ENCODE measurements at places on chromosomes 3 and 15. TPM values are rescaled to one million over a fixed set of nuclear protein-coding genes. Genes with fewer than 3 reads are reported as not detected.

Gene EAF2
- total RNA-seq = 13.3 TPM

Gene SELENOK
- 43.2 TPM for total RNA-seq

Gene ZIC4
- not detected for total RNA-seq

Gene COMMD4
- 79.3 TPM for total RNA-seq

- no peak within 1 kb of the TSS for H3K27ac ChIP-seq
- DNase-seq = no peak
- no peaks in the 10 kb centered on the region for H3K36me3 ChIP-seq
- peaks cover 6% of the 10 kb centered on the region for H3K4me1 ChIP-seq
Observed at GRCh38 chr15:34754674-34755418, at the start of gene GJD2. GJD2 (minus strand) TSS chr15:34754998; CDS start chr15:34754488, 510 bp downstream.

- no peaks in the 10 kb centered on the region for H3K27me3 ChIP-seq
- H3K4me3 ChIP-seq = no peak overlapping the region
- peaks cover 29% of the 10 kb centered on the region for H3K36me3 ChIP-seq
- DNase-seq = no peak
Observed at GRCh38 chr15:72368325-72368724, 7.5 kb downstream of the HEXA start.

- no peak overlapping the region for H3K4me3 ChIP-seq
- no peaks in the 10 kb centered on the region for H3K36me3 ChIP-seq
- H3K4me1 ChIP-seq = no peaks in the 10 kb centered on the region
- H3K27me3 ChIP-seq = peaks cover 3% of the 10 kb centered on the region
- H3K27ac ChIP-seq = no peak overlapping the region
- DNase-seq = no peak
Observed at GRCh38 chr3:133841196-133841595, 35.6 kb downstream of the SRPRB start.
